Mesenteric fat pad (tissue), 1 donor: ENCODE measurements at places on chromosomes 6 and 20. TPM values are rescaled to one million over a fixed set of nuclear protein-coding genes. Genes with fewer than 3 reads are reported as not detected.

The GPRC6A gene
- total RNA-seq: not detected

The SPATS1 gene
- total RNA-seq: not detected

The TP53TG5 gene
- total RNA-seq: not detected

The PDYN gene
- total RNA-seq: not detected

The SOX18 gene
- 70.5 TPM for total RNA-seq

The TREM1 gene
- total RNA-seq: 20.6 TPM

The MLIP gene
- total RNA-seq: 0.29 TPM

The PMEPA1 gene
- total RNA-seq: 90.0 TPM

DNA sequence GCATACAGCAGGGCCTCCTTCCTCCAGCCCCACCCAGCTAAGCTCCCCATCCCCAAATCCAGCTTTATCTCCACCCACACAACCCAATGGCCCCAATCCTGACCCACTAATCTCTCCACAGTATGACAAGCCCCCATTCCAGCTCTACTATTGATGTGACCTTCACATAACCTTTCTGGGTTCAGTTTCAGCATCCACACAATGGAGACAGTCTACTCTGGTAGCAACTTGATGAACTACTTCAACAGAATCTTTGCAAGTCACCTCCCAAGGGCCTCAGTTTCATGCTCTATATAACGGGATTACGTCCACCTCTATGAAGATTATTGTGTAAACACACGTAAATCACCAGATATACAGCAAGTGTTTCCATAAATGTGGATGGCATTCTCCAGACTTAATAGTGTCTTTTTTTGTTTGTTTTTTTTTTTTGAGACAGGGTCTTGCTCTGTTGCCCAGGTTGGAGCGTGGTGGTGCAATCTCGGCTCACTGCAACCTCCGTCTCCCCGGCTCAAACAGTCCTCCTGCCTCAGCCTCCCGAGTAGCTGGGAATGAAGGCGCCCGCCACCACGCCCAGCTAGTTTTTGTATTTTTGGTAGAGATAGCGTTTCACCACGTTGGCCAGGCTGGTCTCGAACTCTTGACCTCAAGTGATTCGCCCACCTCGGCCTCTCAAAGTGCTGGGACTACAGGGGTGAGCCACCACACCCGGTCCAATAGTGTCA, 1.4 kb downstream of the AHCY start:
- DNase-seq: no peak

GRCh38 chr20:44819936-44820335, 9.6 kb upstream of the RIMS4 start:
- peak; percentile 33 for DNase-seq

GRCh38 chr6:28269492-28269891, 2.5 kb downstream of the ZSCAN26 start:
- no peak for DNase-seq

DNA sequence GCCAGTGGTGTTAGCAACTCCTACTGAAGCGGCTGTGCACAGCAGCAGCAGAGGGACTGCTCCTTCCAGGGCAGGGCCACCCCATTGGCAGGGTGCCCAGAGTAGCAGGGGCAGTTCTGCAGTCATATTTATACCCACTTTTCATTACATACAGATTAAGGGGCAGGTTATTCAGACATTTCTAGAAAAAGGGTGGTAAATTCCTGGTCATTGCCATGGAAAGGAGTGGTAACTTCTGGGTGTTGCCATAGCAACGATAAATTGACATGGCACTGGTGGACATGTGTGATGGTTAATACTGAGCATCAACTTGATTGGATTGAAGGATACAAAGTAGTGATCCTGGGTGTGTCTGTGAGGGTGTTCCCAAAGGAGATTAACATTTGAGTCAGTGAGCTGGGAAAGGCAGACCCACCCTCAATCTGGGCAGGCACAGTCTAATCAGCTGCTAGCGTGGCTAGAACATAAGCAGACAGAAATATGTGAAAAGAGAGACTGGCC, 45.0 kb downstream of the IYD start:
- no peak for DNase-seq

DNA sequence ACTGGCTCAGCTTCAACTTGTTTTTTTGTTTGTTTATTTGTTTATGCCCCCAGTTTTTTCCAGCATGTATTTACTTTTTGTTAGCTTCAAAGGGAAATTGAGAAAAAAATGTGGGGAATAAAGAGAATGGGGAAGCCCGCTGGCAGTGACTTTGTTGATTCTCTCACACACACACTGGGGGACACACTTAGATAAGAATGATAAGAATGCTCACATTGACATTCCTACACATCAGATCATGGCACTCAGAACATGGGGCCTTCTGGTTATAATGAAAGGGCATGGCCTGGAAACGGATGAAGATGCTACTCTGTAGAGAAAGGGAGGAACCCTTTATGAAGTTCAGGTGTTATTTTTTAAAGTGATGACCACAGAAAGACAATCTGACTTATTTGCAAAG, 15.6 kb upstream of the DAAM2 start:
- DNase-seq: no peak

DNA sequence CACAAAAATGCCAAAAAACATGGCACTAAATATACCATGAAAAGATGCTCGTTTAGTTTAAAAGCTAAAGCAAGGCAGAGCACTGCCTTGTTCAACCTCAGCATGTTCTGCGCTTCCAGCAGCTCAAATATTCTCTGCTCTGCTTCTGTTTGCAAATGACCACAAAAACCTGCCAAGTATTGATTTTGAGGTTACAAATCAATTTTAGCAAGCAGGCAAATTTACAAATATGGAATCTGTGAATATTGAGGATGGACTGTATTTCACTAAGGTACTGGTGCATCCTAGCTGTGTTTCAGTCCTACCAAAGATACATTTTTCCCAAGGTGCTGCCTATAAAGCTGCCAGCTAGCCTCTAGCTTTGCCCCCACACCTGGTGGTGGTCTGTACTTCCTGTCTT, 449.9 kb downstream of the PREX1 start:
- peak; percentile 20 for DNase-seq

GRCh38 chr6:131744432-131745287, 33.8 kb upstream of the CTAGE9 start:
- no peak for DNase-seq

GRCh38 chr6:138486249-138487101, 12.8 kb downstream of the NHSL1 start:
- DNase-seq: no peak

DNA sequence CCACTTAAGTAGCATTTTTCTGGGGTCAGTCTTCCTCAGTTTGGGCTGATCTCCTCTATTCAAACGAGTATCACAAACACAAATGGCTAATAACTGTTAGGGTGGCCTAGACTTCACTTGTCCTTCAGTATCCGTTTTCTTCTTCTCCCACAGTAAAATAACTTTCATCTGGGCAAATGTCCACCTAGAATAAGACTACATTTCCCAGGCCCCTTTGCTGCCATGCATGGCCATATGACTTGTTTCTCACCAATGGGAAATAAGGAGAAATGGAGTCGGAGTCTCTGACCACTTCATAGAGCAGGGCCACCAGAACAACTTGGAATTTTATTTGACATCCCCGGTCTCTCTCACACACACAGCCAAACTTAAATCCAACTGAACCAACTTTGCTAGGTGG, 51.4 kb downstream of the SULF2 start:
- no peak for DNase-seq

GRCh38 chr6:140773276-140773675, 1359.4 kb upstream of the GJE1 start:
- DNase-seq: no peak

DNA sequence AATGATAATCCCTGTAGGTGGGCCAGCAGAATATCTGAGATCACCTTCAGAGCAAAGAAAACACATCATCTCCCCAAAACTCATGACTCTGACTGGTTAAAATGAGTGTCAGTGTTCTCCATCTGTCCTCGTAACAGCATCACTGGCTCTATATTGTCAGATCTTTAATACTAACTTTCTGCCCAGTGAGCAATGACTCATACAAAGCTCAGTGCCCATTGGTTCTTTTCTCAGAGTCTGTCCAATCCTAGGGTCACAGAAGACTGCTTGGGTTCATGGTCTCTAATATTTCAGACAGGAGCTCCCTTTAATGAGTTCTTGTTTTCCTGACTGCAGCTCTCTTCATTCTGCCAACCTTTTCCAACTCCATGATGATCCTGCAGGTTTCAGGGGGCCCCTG, 36.4 kb downstream of the HLA-DPB1 start:
- no peak for DNase-seq

- DNase-seq: no peak
Measured at GRCh38 chr6:43828711-43829110, 58.7 kb downstream of the VEGFA start.

GRCh38 chr20:60091861-60092260, 133.6 kb downstream of the CDH26 start:
- DNase-seq: no peak

DNA sequence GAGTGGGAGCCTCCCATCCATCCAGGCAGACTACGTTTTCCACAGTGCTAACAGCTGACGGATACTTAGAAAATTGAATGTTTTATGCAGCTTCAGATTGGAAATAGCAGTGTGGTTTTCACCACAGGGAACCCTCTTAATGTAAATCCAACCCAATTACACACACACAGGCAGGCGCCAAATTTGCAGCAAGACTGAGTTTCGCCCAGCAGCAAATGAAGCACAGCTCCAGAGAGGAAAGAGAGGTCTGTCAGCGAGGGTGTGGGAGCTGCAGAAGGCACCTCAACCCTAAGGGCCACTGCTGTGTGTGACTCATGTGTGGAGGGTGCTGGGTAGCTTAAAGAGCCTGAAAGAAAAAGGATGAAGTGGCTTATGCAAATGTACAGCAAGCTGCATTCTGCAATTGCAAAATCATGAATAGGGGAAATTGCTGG, 365.7 kb downstream of the MAFB start:
- no peak for DNase-seq

- peak; percentile 68 for DNase-seq
Measured at GRCh38 chr20:5531318-5532081, 214.7 kb upstream of the PROKR2 start.

- DNase-seq: no peak
Measured at GRCh38 chr6:152748843-152749242, 1.8 kb upstream of the VIP start.

GRCh38 chr6:125821825-125822281, 31.1 kb downstream of the NCOA7 start:
- DNase-seq: no peak

DNA sequence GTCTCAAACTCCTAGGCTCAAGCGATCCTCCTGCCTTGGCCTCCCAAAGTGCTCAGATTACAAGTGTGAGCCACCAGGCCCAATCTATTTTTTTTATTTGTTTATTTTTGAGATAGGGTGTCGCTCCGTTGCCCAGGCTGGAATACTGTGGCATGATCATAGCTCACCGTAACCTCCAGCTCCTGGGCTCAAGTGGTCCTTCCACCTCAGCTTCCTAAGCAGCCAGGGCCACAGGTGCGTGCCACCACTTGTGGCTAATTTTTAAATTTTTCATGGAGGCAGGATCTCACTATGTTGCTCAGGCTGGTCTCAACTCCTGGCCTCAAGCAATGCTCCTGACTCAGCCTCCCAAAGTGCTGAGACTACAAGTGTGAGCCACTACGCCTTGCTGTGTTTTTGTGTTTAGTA, 9.8 kb downstream of the KIF3B start:
- no peak for DNase-seq

GRCh38 chr6:145866456-145867396, 52.1 kb upstream of the FBXO30 start:
- DNase-seq: no peak

DNA sequence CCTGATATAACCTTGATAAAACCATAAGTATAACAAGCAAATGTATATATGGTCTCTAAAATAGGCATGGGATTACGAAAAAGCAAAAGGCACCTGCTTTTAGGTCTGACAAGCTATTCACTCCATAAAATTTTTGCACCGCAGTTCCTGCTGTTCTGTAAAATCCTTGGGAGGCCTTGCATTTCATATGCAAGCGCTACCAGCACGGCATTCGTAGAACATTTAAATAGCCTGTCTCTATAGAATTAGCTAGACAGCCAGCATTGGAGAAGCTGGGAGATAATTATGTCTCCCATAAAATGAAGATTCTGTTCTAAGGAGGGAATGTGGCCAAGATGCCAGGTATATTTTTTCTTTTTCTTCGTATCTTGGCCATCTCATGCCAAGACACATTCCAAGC, 64.5 kb upstream of the ATXN1 start:
- DNase-seq: no peak

DNA sequence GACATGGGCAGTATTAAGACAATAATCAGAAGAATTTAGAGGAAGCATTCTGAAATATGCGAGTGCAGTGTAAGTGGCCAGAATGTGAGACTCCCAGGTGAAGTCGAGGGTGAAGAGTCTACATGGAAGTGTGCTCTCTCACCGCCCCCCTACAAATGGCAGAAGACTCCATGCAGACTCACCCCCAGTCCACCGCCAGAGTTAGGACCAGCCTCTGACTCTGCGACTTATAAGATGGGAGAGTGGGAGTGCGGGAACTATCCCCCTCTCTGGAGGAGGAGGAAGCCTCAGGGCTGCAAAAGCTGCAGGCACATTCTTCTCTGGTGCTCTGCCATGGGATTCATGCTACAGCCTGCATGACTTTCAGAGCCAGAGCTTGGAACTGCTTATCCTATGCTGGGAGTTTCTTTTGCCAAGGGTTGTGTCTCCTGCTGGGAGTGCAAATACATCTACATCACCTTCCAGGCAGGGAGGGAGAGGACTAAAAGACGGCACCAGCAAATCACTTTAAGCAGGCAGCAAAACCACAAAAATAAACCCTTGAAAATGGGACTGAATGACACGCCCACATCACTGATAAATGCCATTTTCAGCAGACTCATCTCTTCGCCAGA, 206.7 kb upstream of the SULF2 start:
- no peak for DNase-seq

DNA sequence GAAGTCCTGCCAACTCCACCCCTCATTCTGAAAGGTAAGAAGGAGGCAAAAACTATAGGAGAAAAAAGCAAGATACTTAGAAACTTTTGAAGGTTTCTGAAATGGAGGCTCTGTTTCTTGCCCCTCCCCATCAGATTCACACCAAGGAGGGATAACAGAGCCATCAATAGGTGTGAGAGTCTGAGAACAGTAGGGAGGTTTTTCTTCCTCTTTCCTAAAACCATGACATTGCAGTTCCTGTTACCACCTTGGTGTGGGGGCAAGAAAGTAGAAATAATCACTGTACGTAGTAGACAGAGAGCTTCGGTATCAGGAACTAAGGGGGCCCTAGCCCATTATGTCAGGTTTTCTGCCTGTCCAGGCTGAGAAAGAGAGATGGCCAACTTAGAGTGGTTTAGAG, 333.3 kb upstream of the SYNCRIP start:
- DNase-seq: no peak

- no peak for DNase-seq
Measured at GRCh38 chr6:159439651-159440050, 253.4 kb downstream of the SOD2 start.

DNA sequence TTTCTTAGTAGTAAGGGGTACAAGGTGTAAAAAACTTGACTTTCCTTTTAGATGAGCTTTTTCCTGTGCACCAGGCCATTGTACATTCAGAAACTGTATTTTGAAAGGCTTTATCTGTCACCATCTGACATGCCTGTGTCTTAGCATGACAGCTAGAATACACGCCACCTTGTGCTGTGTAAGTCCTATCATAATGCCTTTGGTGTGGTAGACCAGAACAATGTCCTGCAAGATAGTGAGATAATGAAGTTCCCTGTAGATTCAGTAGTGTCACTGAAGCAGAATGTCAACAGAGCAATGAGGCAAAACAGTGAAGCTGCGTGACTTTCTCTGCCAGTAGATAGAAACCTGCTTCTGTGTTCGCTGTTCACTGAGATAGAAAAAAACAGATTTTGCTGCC, 105.8 kb downstream of the JAG1 start:
- no peak for DNase-seq

- DNase-seq: no peak
Measured at GRCh38 chr6:21604081-21604480, 10.5 kb downstream of the SOX4 start.

GRCh38 chr6:70168681-70169377, 134.1 kb downstream of the COL9A1 start:
- no peak for DNase-seq

- DNase-seq: no peak
Measured at GRCh38 chr20:62860924-62861691, 514 bp downstream of the TCFL5 start.
